ENCODE measurements at places on chromosomes 4 and X.

DNA sequence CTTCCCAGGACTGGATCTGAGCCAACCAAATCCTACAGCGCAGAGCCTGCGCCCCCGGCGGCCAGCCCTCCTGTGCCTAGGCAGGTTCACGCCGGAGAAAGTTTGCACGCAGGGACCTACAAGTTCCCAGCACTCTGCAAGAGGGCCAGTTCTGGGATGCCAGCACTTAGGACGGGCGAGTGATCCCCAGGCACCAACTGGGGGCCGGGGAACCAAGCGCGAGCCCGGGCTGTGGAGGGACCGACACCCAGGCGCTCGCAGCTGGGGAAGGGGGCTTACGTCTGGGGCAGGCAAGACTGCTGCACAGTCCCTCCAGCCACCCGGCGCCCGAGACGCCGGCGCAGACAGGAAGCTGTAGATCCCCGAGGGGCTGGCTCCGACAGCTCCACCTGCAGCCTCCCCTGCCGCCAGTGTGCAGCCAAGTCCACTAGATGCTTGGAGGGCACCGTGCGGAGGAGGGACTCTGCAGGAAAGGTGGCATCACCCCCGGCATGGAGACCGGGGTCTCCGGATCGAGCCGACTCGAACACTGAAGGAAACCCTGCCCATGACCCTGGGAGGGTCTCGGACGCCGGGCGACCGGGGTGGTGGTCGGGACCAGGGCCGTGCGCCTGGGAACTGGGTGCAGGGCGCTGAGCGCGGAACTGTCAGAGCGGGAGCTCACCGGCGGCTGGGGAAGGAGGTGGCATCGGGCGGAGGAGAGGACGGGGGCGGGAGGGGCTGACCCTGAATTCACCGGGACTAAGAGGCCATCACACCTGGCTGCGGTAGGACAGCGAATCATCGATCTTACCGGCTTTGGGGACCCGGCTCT lies 566 bp downstream of the CORIN start:
- peak; percentile 26 for DNase-seq

GRCh38 chrX:96455078-96455477 lies 229.6 kb upstream of the DIAPH2 start:
- no peak for DNase-seq

GRCh38 chr4:117084866-117085701 lies at the start of gene TRAM1L1:
TRAM1L1 (minus strand) TSS chr4:117085576; CDS start chr4:117085393, 183 bp downstream.
- DNase-seq, result no peak

- DNase-seq, result no peak
Observed at GRCh38 chr4:185554365-185555126, 19.2 kb upstream of the PDLIM3 start.

DNA sequence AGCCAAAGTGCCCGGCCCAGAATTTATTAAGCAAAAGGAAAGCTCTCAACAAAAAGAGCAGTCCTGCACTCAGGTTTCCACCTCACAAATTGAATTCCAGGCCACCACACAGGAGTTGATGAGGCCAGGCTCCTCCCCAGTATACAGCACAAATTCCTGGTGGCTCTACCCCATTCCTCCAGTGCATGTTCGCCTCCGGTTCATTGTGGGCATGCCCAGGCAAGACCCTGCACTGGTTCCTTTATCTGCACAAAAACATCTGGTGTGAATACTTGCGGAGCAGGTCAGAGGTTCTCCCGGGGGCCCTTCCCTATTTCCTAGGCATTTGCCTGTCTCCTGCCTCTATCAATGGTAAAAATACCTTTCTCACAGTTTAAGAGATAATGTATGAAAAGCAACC lies 195.2 kb upstream of the ANXA10 start:
- DNase-seq, result no peak

DNA sequence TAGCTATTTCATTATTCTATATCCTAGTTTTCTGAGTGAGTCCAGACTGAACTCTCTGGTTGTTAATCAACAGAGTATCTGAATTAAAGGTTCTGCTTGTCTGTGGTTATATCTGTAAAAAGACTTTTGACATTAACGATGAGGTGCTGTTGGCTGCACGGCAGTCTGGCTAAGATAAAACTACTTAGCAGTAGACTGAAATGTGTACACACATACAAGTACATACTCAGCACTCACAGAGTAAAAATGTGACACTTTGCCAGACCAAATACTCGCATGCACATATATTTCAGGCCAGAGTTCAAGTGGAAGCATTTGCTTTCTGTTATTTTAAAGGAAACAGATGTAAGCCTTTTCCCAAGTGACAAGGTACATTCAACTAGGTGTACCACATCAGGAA lies 80.5 kb downstream of the PRDM5 start:
- DNase-seq, result no peak

DNA sequence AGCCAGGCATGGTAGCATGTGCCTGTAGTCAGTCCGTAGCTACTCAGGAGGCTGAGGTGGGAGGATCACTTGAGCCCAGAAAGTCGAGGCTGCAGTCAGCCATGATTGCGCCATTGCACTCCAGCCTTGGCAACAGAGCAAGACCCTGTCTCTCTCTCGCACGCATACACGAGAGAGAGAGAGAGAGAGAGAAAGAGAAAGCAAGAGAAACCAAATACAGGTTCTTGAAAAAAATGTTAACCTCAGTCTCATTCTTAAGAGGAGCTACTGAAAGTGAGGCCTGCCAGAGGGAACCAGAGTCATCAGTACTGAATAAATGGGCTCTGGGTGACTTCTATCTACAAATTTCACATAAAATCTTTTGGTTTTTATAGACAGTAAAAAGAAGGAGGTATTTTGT lies 42.9 kb downstream of the KIAA0232 start:
- DNase-seq, result no peak

DNA sequence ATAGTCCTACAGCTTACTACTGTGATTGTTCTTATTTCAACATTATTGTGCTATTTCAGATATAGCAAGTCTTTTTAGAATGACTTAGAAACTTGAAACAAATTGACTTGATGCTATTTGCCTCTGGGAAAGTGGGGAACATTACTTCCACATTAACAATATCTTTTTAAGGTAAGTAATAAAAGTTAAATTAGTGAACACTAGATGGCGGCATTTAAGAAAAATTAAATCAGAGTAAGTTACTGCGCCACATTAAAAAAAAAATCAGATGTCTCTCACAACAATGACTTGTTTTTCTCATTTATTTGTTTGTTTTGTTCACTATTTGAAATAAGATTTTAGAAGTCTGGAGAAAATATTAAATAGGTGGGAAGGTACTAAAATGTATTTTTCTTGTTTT lies 1026.9 kb upstream of the SLIT2 start:
- no peak for DNase-seq

GRCh38 chr4:113591982-113592381 lies 169.6 kb downstream of the CAMK2D start:
- no peak for DNase-seq

DNA sequence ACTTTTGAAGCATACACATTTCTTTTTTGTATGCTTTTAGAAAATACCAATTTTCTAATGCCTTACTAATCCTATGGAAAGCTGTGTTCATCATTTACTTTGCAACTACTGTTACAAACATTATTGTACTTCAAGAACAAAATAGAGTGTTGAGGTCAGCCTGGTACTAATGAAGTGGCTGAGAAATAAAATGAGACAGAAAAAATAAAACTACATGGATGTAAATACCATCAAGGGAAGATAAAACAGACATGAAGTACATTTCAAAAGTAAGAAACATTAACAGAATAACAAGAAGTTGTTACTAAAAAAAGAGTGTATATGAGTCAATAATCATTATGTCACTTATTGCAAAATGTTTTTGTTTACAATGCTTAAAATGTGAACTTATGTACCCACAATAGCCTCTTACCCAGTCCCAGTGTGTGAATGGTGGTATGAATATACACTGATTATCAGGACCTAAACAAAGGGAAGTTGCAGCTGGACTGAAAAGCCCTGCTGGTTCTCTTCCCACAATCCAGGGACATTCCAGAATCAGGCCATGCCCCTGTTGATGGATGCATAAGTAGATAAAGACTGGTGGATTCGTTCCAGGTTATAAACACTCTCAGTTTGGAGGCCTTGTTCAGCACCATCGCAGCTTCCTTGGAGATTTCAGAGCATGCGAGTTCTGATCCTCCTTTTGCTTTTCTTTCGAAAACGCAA lies 2.4 kb upstream of the CSN3 start:
- no peak for DNase-seq

DNA sequence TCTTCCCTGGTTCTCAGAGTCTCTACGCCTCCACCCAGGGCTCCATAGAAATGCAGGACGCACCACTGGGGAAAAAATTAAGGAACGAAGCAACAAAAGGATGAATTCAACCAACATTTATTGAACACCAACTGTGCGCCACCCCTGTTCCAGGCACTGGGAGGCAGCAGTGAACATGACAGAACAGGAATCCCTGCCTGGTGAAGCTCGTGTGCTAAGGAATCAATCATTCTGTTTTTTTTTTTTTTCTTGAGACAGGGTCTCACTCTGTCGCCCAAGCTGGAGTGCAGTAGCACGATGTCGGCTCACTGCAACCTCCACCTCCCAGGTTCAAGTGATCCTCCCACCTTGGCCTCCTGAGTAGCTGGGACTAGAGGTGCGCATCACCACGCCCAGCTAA lies 1.9 kb upstream of the FTSJ1 start:
- no peak for DNase-seq

DNA sequence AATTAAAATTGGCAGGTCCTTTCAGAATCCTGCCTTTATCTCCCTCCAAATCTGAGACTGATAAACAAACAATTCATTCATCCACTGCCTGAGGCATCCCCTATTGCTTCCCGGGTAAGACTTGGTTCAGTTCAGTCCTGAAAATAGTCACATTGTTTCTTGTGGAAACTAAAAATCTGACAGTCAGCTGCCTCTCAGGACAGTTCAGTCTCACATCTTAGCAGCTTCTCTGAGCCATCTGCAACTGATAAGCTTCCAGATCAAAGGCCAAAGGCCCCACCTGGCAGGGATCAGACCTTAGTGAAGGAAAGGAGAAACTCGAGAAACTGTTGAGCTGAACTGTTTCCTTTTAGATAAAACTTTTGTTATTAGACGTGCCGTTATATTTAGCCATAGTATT lies 264.5 kb downstream of the IL15 start:
- DNase-seq, result no peak

DNA sequence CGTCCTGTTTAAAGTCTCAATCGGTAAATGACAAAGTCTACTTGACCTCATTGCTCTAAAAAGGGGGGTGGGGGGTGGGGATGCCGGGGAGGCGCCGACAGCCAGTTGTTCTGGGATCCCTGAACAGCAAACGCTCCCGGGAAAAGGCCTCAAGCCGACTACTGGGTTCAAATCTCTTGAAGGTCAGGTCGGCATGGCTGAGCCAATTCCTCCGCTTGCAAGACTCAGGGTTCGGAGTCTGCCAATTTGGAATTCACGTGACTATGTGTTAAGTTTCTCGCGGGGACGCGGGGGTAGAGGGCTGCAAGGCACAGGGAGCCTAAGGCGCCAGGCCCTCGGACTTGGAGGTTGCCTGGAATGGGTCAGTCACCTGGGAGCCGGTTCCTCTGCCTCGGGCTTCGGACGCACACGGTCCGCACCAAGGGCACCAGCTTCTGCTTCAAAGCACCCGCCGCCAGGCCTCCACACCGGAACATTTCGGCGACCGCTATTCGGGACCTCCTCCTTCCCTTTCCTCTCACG lies 399 bp downstream of the AIFM1 start:
- no peak for DNase-seq

- no peak for DNase-seq
Observed at GRCh38 chr4:6373541-6374410, 98.6 kb downstream of the PPP2R2C start.
